Mesothelial cell of epicardium (in vitro differentiated cells): ENCODE measurements at places on chromosomes 3 and 15.

DNA sequence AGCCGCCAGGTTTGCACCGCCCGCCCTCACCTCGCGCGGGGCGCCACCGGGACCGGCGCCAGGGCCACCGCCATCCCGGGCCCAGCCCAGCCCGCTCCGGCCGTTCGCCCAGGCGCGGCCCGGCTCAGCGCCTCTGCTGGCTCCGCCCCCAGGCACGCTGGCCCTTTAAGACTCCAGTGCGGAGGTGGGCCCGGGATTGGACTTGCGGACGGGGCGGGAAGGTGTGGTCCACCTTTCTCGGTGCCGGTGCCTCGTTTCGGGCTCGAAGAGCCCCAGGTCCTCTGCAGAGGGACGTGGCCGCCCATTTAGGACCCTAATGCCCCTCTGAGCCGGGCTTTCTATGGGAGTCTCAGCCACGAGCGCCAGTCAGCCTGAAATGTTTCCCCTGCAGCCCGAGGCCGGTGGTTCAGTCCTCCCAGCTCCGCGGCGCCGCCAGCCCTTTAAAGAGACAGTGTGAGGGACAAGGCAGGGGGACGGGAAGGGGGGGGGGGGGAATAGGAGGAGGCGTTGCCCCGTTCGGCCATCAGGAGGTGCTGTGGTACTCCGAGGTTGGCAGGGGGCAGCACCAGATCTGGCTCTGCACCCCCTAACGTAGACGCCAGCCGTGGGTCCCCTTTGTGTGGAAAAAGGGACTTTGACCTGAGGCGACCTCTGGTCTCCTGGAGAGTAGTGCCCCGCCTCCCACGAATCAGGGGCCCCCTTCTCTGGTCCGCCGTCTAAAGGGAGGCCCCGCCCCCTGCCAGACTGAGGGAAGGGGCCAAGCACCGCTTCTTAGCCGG, 1.0 kb downstream of the HYAL2 start:
- peak; percentile 88 for DNase-seq

DNA sequence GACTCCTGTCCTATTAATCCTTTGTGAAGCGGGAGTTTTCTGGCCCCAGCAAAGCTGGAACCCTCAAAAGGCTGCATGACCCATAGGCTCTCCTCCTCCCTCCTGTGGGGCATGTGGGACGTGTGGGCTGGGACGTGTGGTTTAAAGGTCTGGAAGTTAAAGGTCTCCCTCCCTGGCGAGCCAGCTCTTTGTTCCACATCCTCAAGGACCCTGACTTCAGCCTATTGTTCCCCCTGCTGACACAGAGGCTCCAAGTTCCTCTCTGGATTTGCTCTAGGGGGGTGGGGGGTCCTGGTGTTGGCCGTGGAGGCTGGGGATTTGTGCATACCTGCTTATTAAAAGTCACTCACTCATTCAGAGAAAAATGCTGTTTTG, 44.2 kb downstream of the SMAD6 start:
- DNase-seq: no peak

DNA sequence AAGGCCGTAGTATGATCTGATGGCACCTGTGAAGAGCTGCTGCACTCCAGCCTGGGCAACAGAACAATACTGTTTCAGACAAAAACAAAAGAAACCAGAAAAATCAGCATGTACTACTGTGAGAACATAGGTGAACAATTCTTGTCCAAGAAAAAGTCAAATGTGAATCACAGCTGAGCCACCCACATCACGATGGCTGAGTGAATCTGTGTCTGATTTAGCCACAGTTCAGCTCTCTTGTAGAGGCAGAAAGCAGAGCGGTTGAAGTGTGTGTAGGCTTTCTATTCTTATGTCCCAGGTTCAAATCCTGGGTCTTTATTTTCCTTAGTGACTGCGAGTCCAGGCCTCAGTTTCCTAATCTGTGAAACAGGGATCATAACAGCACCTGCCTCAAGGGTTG, 4.4 kb upstream of the FURIN start:
- DNase-seq: no peak

DNA sequence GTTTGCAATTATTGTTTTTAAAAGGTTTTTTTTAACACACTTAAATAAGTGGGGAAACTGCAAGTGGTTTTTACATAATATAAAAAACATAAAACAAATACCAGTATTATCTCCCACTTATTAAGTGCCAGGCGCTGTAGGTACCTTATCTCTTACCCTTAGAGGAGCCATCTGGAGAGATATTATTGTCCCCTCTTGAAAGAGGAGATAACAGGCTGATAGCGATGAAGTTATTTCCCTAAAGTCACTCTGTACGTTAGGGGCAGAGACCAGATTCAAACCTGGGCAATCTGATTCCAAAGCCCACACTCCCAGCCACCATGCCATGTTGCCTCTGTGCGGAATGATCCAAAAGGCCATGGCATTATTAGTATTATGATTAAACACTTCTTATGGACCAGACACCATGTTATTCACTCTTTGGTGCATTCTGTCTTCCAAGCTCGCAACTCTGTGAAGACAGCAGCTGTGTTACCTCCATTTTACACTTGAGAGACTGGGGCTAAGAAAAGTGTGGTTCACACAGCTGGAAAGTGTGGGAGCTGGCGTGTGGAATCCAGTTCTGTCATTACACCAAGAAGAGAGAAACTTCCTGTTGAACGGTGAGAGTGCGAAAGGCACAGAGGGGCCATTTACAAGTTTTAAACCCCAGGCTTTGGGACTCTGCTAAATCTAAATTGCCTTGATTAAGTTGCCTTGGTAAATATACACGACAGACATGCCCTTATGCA, 79.9 kb upstream of the MITF start:
- DNase-seq: no peak

- no peak for DNase-seq
Measured at GRCh38 chr15:88764448-88764847, 38.8 kb upstream of the ACAN start.

GRCh38 chr3:98791341-98792325, 28.5 kb downstream of the ST3GAL6 start:
- no peak for DNase-seq
